ENCODE measurements at places on chromosomes 1 and 21.

GRCh38 chr1:112255080-112255479 is 140.9 kb upstream of the CTTNBP2NL start:
- no peak for DNase-seq

GRCh38 chr1:52623812-52624211 is 9.2 kb upstream of the SHISAL2A start:
- DNase-seq = no peak

DNA sequence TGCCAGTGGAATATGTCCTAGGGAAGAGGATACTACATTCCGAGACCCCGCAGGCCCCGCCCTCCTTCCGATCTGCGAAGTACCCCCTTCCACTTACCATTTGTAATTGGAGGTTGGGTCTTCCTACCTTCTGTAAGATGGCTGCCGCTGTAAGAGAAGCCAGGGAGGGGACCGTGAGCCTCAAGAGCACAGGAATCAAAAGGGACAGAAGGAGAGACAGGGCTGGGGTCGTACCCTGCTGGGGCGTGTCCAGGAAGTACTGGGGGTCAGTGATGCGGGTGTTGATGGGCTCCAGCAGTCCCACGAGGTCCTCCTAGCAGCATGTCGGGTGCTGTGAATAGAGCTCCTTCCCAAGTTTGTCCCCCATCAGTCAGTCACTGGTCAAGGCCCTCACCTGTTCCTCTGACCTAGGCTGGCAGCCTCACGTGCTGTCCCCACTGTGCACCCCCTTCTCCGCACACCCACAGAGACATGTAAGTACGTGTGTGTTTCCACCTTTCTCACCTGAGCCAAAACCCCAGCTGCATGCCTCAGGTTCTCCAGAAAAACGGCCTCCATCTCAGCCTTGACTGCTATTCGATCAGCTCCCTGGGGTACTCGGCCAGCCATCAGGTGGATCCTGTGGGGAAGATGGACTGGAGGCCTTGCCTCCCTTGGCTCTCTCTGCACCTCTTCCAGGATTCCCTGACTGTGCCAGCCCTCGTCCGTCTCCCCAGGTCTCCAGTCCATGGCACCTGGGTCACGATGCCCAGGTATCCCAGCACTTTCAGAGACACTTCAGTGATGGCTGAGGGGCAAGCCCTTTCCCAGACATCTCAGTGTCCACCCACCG is 1.8 kb downstream of the HYI start:
- DNase-seq = no peak

DNA sequence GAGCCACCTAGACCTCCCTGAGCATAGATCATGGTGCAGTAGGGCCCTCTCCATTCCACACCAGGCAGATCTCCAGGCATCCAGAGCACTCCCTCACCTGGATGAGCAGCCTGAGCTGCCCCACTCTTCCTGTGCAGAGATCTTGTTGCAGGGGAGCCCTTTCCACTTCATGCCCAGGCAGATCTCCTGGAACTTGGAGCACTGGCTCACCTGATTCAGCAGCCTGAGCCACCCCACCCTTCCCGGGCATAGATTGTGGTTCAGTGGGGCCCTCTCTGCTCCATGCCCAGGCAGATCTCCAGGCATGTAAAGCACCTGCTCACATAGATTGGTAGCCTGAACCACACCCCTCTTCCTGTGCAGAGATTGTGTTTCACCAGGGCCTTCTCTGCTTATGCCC is 78.0 kb downstream of the SEC16B start:
- no peak for DNase-seq

DNA sequence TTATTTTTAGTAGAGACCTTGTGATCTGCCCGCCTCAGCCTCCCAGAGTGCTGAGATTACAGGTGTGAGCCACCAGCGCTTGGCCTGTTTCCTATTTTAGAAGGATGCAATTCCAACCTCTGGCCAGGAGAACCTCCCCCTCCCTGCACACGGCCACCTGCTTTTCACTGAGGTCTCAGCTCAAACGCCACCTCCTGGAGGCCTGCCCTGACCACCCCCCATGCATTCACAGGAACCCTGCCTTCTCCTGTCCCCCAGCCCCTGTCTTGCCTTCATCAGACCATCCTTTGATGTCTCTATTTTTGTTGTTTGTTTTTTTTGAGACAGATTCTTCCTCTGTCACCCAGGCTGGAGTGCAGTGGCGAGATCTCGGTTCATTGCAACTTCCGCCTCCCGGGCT is 2.3 kb downstream of the SRM start:
- no peak for DNase-seq

GRCh38 chr1:157624471-157624870 is 26.6 kb upstream of the FCRL4 start:
- no peak for DNase-seq

GRCh38 chr1:243548516-243548915 is 292.7 kb downstream of the SDCCAG8 start:
- no peak for DNase-seq

DNA sequence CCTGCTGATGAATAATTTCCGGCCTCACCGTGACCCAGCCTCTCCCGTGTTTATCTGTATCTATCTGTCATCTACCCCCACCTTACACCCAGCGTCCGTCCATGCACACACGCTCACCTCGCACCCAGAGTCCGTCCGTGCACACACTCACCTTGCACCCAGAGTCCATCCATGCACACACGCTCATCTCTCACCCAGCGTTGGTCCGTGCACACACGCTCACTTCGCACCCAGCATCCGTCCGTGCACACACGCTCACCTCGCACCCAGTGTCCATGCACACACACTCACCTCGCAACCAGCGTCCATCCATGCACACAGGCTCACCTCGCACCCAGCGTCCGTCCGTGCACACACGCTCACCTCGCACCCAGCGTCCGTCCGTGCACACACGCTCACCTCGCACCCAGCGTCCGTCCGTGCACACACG is 25.0 kb upstream of the COL18A1 start:
- no peak for DNase-seq

- no peak for DNase-seq
Observed at GRCh38 chr1:18883079-18883478, 19.3 kb downstream of the ALDH4A1 start.

DNA sequence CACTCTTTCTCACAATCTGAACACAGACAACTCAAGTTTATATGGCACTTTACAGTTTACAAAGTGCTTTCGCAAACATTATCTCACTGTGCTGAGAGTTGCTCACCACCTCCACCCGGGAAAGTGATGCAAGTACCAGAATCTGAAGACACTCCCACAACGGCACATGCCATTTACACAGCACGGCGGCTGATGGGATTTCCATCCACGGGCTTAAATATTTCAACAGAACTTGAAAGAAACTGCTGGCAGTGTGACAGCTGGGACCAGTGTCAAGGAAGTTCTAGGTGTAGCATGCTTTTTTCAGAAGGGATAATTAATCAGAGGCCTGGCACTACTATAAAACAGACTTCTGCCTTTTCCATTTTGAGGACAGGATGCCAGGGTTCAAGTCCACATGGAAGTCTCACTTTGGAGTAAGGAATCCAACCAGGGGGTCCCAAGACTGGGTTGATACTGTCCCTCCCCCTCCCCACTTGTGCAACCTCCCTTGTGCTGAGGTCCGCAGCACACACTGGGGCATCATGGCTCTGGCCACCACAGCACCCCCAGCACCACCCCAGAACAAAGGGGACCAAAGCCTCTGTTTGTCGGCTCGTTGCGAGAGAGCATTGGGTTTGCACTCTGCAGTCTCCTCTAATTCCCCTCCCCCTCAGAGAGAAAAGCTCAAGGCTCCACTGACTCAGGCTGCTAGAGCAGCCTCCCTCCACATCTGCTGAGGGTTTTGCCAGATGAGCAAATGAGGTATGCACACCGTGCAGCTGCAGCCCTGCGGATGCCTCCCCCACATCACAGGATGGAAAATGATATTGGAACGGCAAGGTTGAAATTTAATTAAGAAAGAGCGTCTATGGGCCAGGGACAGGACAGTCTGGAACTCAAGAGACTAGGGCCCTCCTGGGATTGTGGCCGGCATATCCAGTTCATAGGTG is 154.9 kb downstream of the TGFBR3 start:
- no peak for DNase-seq

DNA sequence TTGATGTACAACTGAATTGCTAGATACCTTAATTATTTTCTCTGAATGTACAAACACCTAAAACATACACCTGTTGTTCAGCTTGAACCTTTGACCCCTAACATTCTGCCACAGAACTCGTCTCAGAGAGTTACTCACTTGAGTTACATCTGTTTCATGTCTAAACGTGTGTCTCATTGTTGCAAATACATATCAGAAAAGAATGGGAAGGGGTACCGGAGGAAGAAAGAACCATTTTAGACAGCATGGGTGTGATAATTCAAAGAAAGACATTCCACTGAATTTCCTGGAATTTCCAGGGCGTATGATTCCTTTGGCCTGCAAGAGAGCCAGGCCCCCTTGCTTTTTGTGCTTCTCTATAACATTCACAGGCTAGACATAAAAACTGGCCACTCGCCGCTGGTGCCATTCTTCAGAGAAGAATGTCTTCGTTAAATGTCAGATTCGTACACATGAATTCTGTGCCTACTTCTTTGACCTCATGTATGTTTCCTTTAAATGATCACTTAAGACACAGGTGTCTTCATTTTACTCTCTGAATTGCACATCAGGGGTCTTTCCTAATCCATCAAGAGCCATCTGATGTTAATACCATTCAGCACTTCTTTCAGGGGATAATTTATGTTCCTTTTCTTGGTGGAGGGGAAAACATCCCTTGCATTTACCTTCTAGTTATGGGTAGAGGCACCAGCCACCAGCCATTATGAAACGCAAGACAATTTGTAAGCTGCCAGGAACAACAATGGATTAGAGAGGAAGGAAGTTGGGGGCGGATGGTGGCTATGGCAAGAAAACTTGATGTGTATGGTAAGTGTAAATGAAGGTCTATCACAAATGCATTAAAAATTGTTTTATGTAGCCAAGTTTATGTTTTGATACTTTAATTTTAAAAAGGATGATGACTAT is 12.7 kb downstream of the ATF3 start:
- no peak for DNase-seq

GRCh38 chr1:229349463-229350385 is 6.9 kb upstream of the CCSAP start:
- DNase-seq = no peak

DNA sequence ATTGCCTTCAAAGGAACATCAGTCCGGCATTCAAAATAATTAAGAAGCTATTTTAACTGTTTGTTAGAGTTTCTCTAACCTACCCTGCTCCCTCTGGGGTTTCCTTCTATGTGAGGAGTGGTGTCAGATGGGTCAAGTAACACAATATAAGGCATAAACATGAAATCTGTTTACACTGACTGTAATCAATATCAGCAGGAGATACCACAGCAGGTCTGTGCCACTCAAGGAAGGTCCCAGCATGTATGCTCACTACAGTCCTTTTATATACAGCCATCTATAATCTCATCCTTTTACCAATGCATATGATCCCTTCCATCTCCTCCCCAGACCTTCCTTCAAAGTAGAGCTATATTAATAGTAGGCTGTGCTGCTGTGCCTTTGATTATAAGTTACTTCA is 25.4 kb downstream of the EEIG2 start:
- DNase-seq = no peak

- DNase-seq = no peak
Observed at GRCh38 chr1:228145463-228146416, 4.0 kb upstream of the GJC2 start.

All from CD8-positive, alpha-beta memory T cell (primary cell).